ENCODE measurements at places on chromosomes 3 and 15.

DNA sequence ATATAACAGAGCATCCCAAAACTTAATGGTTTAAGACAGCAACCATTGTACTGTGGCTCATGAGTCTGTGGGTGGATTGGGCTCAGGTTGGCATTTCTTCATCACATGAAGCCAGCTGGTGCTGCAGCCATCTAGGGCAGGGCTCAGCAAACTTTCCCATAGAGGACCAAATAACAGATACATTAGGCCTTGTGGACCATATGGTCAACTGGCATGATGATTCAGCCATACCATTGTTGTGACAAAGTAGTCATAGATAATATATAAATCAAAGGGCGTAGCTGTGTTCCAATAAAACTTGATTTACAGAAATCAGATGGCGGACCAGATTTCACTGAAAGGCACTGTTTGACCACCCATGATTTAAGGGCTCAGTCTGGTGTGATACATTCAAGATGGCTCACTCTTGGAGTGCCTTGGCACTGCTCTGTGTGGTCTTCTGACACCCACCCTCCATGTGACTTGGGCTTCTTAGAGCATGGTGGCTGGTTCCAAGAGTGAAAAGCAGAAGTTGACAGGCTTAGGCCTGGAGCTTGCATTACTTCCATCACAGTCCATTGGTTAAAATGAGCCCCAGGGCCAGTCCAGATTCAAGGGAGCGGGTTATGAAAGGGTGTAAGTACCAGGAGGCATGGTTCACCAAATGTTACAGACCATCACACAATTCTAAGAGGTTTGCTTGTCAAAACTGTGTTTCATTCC is 40.8 kb upstream of the BHLHE40 start:
- no peak for DNase-seq

GRCh38 chr3:106035619-106036018 is 166.8 kb upstream of the CBLB start:
- DNase-seq, result no peak

- DNase-seq, result no peak
Observed at GRCh38 chr3:133970916-133971315, 58.8 kb downstream of the SLCO2A1 start.

- DNase-seq, result no peak
Observed at GRCh38 chr3:172820492-172820891, 70.0 kb downstream of the ECT2 start.

DNA sequence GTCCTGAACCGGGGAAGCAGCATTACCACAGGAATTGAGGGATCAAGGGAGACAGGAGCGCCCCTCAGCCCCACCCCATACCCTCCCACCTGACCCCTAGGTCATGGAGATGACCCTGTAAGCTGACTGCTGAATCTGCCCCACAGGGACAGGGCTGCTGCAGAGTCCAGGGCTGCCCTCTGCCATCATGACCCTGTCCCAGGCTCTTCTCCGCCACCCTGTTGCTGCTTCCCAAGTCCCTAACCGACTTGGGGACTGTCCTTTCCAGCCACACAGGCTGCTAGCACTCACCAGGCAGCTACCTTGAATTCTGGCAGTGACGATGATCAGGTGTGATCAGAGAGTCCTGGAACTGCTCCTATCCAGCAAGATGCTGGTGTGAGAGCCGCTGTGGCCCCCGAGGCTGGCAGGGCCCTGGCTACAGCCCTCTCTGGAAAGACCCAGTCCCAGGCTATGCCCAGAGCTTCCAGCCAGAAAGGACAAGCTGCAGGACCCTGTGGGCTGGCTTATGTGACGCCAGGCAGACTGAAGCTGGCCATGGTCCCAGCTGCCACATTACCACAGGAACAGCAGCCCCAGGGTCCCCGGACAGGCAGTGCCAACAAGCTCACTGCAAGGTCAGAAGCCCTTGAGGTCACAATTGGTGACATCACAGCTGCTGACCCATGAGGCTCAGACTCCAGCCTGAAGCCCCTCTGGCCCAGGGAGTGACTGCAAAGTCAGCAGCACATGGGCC is at the start of gene C3orf22:
TSS of gene C3orf22 (minus strand) at position 597 of the 736 bp plus-strand sequence. CDS start 5,542 bp downstream, outside the sequence.
- DNase-seq, result no peak

DNA sequence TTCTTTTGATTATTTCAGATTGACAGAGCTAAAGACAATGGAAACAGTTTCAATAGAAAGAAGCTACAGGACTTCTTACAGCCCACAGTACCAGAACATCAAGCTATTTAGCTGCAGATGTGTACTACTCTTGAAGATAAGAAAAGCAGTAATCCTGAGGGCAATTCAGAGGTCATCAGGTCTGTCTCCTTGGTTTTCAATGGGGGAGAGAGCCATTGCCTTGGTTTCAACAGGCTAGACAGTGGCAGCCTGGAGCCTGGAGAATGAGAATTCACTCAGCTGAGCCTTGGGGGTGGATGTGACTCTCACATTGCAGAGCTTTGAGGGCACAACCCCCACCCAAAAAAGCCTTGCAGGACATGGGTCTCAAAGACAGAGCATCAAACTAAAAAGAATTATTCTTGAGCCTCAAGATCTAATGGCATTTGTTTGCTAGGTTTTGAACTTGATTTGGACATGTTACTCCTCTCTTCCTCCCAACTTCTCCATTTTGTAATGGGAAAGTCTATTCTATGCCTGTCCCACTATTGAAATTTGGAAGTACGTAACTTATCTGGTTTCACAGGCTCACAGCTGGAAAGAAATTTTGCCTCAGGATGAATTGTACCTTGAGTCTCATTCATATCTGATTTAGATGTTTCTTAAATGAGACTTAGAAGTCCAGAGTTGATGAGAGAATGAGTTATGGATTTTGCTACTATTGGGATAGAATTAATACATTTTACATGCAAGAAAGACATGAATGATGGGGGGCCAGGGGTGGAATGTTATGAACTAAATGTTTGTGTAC is 36.9 kb downstream of the PLSCR1 start:
- DNase-seq, result no peak

DNA sequence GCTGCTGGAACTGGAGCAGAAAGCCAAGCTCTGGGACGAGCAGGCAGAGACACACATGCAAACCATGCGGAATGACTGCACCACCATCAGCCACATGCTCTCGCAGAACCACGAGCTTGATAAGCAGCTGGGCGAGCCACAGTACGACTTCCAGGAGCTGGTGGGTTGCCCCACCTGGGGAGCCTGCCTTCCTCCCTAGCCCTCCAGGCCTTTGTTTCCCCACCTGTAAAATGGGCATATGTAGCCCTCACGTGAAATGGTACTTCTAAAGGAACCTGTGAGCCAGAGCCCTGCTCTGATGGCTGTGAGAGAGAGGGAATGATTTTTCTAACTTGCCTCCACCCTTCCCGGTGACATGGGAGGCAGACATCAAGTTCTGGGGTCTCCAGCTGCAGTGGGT is 44.6 kb upstream of the GOLGA6B start:
- DNase-seq, result no peak

Measured in central memory CD8-positive, alpha-beta T cell (primary cell).